Mammary epithelial cell (primary cell): ENCODE measurements at places on chromosomes 5 and 9. TPM values are rescaled to one million over a fixed set of nuclear protein-coding genes. Genes with fewer than 3 reads are reported as not detected.

DNA sequence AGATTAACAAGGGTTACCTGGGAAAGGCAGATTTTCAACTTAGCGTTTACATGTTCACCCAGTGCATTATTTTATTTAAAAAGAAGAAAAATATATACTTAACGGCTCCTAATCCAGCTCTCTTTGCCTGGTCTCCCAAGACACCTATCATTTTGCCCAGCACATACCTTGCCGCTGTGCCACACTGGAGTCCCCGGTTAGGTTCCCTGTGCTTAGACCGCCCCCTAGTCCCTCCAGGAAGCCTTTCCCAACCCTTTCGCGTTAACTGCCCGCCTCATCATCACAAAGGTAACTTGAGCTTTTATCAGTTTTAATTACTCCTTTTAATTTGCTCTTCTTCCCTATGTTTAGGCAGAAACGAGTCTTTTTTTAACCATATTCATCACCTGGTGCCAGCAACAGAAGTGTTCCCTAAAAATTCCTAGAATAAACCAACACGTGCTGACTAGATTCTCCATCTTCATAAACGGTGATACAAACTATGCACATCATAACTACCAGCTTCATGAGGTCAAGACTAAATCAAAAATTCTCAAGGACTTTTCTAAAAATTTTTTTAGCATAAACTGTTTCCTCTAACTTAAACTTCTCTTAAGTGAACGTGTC, 19.7 kb downstream of the DNAJA1 start:
- DNase-seq: peak; percentile 34

DNA sequence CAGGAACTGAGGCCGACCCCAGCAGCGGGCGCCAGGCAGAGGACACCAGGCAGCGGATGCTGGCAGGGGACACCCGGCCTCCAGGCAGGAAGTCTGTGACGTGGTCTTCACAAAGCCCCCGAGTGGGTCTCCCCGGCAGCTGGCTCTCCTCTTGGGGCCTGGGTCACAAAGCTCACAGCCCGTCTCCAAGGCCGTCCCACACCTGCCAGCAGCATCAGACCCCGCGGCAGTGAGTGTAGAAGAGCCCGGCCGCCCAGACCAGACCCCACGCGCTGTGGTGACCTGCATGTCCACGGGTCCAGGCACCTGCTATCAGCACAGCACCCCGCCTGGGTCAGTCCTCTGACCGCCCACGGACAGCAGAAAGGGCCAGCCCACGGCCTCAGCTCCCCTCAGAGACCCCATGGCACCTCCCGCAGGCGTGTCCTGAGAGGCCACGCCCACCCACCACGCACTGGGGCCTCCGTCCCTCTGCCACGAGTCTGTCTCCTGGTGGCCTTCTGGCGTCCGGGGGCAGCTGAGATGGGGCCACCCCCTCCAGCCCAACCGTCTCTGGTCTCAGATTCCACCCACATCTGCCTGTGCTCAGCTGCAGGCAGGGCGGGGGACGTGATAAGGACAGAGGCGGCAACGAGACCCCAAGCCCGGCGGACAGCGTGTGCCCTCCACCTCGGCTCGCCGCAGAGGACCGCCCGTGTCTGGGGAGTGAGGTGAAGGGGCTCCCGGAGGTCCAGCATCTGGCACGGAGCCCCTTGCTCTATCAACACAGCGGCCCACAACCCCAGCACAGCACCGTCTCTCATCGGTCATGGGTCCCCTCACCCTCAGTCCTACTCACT, 34.2 kb downstream of the EXD3 start:
- no peak for DNase-seq

DNA sequence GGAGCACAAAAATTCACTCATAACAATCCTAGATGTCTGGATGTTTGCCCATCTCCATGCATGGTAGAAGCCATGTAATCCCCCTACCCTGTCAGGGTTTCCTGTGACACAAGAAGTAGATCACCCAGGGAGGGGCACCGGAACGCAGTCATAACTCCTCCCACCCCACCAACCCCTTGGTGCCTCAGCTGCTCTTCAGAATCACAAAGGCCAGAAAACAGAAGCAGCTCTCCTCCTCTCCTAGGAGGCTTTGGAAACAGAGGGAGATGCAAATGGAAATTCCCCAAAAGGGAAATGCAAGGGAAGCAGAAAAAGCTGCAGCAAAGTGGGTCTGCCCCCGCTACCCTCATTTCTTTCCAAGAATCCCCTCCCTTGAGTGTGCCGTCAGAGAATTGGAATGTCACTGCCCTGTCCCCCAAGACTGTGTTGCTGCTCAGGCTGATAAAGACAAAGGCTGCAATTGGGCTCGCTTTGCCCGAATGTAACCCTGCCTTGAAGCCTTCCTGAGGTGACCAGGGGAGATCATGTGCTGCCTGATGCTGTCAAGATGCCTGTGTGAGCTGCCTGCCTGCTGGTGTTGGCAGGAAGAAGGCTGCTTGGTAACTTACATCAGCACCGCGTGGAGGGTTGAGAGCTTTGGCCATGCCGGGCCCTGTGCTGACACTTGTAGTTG, 65.5 kb upstream of the ABCA1 start:
- no peak for DNase-seq

- peak; percentile 55 for DNase-seq
These were observed 13.7 kb upstream of the DAB2IP start for GRCh38 chr9:121637713-121638220.

Gene OR2V2
- not detected for total RNA-seq
